ENCODE measurements at places on chromosomes 1 and 21.
A peak's percentile ranks its signal among the peaks of the same experiment; 100 is the strongest.

GRCh38 chr1:8847990-8848389, 30.5 kb downstream of the ENO1 start:
- DNase-seq: peak; percentile 26
- H3K27ac ChIP-seq: no peak overlapping the region
- no peaks in the 10 kb centered on the region for H3K36me3 ChIP-seq
- H3K4me3 ChIP-seq: no peak overlapping the region
- peaks cover 4% of the 10 kb centered on the region for H3K4me1 ChIP-seq

DNA sequence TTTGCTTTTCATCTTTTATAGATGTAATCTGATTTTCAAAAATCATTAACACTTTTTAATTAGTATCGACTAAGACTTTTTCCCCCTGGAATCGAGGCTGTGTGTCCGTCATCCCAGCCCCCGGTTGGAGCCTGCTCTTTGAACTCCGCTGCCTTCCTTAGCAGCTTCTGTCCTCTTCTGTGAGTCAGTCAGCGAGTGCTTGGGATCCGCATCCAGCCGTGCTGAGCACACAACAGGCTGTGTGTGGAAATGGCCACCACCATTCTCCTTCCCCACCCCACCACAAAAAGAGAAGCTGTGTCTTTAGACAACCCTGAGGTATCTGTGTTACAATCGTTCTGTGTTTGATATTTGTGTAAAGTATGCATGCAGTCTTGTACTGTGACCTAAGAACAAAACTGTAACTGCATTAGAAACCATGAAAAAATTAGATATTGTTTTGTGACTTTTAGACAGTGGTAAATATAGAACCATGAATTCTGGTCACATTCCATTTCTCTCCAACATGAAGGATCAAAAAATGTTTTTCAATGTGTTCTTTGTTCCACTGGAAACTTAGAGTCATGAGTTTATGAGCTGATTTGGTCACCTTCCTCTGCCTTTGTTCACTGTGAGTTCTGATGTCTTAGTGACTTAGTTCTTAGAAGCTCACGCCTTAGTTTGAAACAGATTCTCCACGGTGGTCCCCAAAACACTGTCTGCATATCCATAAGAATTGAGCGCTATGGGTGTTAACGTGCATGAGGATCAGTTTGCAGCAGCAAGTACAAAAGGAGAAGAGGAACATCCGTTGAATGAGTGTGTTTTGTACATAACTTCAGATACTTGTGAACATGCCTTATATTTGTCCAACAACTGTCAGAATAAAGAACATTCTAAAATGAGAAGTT, 64.7 kb downstream of the VPS26C start:
- DNase-seq: no peak
- no peaks in the 10 kb centered on the region for H3K27me3 ChIP-seq
- H3K4me1 ChIP-seq: no peaks in the 10 kb centered on the region
- no peak overlapping the region for H3K4me3 ChIP-seq

GRCh38 chr1:175204330-175204729, 11.8 kb upstream of the KIAA0040 start:
- no peak overlapping the region for H3K27ac ChIP-seq
- H3K4me3 ChIP-seq: no peak overlapping the region
- DNase-seq: no peak
- H3K27me3 ChIP-seq: no peaks in the 10 kb centered on the region
- peaks cover 20% of the 10 kb centered on the region for H3K4me1 ChIP-seq
- H3K36me3 ChIP-seq: no peaks in the 10 kb centered on the region

GRCh38 chr1:89536555-89537341, 12.1 kb downstream of the LRRC8B start:
- peaks cover 31% of the 10 kb centered on the region for H3K4me1 ChIP-seq
- no peak for DNase-seq
- H3K27ac ChIP-seq: no peak overlapping the region
- H3K27me3 ChIP-seq: no peaks in the 10 kb centered on the region
- no peaks in the 10 kb centered on the region for H3K36me3 ChIP-seq

DNA sequence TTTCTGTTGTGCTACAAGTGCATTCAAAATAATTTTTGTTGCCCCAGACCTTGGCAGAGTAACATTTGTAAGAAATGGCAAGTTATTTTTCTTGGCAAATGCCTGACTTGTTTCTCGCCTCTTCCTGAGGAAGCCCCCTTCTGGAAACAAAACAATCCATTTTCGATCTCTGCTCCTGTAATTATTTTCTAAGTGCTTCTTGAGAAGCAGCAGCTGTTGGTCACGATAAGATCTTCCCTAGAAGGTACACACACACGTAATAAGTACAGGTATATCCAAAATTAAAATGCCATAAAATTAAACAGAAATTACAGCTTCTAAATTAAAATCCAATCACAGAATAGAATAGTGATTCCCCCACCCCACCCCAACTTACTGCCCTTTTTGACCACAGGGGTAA, 47.3 kb downstream of the LPGAT1 start:
- H3K36me3 ChIP-seq: no peaks in the 10 kb centered on the region
- DNase-seq: peak; percentile 90
- no peaks in the 10 kb centered on the region for H3K27me3 ChIP-seq

DNA sequence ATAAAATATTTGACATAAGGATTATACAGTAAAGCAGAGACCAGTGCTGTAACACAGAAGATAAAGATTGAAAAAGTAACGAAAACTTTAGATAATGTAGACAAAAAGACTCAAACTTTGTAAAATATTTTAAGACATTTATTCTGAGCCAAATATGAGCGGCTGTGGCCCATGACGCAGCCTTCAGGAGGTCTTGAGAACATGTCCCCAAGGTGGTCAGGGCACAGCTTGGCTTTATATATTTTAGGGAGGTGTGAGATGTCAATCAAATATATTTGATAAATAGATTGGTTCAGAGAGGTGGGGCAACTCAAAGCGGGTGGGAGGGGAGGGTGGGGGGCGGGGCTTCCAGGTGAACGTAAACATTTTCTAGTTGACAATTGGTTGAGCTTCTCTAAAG, 81.2 kb downstream of the WDR4 start:
- H3K27me3 ChIP-seq: peaks cover 2% of the 10 kb centered on the region
- no peak overlapping the region for H3K4me3 ChIP-seq
- no peaks in the 10 kb centered on the region for H3K4me1 ChIP-seq
- no peaks in the 10 kb centered on the region for H3K36me3 ChIP-seq
- no peak overlapping the region for H3K27ac ChIP-seq
- DNase-seq: no peak

DNA sequence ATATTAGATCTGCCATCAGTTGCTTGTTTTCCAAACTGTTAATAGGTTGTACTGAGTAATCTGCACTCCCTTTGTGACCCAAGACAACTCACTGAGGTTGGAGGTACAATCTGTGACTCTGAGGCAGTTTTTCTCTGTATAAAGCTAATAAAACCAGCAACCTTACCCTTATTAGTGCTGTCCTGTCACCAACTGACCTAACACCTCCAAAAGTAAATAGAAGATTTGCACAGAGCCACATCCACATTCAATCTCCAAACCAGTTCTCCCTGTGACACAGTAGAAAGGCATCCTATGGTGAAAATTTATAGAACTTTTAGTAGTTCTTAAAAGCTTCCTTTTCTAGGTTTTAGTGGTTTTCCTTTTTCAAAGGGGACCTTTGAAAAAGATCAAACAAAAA, 140.4 kb upstream of the ADGRL2 start:
- no peak overlapping the region for H3K4me3 ChIP-seq
- no peak overlapping the region for H3K27ac ChIP-seq
- H3K27me3 ChIP-seq: no peaks in the 10 kb centered on the region
- H3K36me3 ChIP-seq: no peaks in the 10 kb centered on the region
- no peak for DNase-seq
- H3K4me1 ChIP-seq: no peaks in the 10 kb centered on the region

DNA sequence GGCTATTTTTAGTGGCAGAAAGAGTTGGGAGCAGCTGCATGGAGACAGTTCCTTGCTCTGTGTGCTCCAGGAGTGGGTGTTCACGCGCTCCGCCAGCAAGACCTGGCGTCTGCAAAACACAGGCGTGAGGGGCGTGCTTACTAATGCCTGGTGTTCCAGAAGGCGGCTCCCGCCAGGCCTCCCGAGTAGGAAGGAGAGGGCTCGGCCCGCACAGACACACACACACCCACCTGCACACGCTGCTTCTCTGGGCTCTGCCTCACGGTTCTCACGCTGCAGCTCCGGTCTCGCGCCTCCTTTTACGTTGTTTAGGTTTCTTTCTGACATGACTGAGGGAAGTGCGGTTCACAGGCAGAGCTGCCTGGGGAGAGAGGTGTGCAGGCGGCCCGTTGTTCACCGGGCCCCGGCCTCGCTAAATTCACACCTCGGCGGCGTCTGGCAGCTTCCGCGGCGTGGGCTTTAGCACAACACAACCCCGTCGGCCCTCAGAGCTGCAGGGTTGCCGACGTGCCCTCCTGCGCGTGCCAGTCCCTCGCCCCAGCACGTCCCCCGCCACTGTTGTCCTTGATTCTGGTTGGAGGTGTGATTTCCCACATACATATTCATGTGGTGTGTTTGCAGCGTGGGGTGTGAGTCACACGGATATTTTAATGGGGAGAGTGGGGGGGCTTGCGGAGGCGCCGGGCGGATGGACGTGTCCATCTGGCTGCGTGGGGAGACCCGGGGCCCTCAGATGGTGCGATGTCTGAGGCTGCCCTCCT, 77.0 kb downstream of the SKI start:
- no peak for DNase-seq
- peaks cover 15% of the 10 kb centered on the region for H3K4me1 ChIP-seq
- peaks cover 37% of the 10 kb centered on the region for H3K36me3 ChIP-seq
- H3K4me3 ChIP-seq: no peak overlapping the region
- H3K27ac ChIP-seq: no peak overlapping the region

DNA sequence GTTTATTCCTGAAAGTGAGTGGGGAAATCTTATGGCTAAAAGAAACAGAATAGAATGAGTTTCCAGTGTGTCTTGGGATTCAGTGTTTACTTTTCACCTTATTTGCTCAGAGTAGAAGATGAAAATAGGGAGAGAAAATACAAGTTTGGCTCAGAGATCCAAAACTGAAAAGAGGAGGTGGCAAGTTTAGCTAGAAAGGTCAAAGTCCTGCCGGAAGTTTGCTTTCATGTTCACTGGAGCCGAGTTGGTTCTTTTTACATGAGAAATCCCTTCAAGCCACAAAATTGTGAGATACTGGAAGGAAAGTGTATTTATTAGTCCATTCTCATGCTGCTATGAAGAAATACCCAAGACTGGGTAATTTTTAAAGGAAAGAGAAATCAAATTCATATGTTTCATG, 604.6 kb downstream of the MRPL39 start:
- H3K27ac ChIP-seq: no peak overlapping the region
- no peaks in the 10 kb centered on the region for H3K4me1 ChIP-seq
- H3K27me3 ChIP-seq: no peaks in the 10 kb centered on the region
- no peak overlapping the region for H3K4me3 ChIP-seq
- no peaks in the 10 kb centered on the region for H3K36me3 ChIP-seq

DNA sequence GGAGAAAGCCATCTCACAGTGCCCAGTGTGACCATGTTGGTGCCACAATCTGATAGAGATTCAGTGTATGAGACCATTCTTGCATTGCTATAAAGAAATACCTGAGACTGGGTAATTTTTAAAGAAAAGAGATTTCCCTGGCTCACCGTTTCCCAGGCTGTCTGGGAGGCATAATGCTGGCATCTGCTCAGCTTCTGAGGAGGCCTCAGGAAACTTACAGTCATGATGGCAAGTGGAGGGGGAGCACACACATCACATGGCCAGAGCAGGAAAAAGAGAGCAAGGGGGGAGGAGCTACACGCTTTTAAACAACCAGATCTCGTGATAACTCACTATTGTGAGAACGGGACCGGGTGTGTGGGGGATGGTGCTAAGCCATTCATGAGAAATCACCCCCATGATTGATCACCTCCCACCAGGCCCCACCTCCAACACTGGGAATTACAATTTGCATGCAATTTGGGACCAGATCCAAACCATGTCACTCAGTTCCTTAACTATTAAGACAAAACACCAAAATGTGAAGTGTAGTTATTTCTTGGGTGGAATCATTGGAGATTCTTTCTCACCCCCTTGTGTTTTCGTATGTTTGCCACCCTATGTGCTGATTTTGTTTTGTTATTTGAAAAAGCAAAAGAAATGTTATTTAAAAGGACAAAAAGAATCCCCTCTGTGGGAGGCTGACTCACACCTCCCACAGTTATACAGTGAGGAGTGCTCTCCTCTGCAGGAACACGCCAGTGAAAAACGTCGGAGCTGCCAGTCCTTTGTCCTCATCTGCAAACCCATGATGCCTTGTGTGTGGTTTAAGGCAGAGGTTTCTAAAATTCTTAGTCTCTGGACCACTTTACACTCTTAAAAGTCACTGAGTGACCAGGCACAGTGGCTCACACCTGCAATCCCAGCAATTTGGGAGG, 46.9 kb upstream of the IFNLR1 start:
- H3K27ac ChIP-seq: no peak overlapping the region
- H3K36me3 ChIP-seq: no peaks in the 10 kb centered on the region
- no peak overlapping the region for H3K4me3 ChIP-seq

DNA sequence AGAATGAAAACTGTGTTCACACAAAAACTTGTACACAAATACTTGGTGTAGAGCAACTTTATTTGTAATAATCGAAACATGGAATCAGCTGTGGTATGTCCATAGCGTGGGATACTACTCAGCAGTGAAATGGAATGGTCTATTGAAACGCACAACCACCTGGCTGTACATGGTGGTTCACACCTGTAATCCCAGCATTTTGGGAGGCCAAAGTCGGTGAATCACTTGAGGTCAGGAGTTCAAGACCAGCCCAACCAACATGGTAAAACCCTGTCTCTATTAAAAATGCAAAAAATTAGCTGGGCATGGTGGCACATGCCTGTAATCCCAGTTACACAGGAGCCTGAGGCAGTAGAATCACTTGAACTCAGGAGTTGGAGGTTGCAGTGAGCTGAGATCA, 356.8 kb downstream of the RYR2 start:
- H3K27ac ChIP-seq: no peak overlapping the region
- no peak overlapping the region for H3K4me3 ChIP-seq
- no peak for DNase-seq
- no peaks in the 10 kb centered on the region for H3K36me3 ChIP-seq
- H3K27me3 ChIP-seq: no peaks in the 10 kb centered on the region
- no peaks in the 10 kb centered on the region for H3K4me1 ChIP-seq

DNA sequence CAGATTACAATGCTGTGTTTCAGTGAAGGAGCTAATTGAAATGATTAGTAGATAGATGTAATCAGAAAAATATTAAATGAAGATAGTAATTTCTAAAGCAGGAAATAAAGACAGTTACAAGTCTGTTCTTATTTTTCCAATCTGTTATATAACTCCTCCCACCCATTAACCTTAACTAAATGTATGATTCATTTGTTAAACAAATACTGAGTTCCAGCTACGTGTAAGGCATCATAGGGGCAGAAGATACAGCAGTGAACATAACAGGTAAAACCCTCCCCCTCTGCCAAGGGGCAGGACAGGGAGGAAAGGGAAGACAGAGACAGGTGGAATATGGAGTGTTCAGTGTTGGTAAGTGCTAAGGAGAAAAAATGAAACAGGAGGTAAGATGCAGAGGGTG, at the start of gene FAM177B:
FAM177B (plus strand) TSS at position 231 of the 400 bp plus-strand sequence. CDS start 9,344 bp downstream, outside the sequence.
- no peaks in the 10 kb centered on the region for H3K27me3 ChIP-seq
- H3K4me1 ChIP-seq: no peaks in the 10 kb centered on the region
- H3K27ac ChIP-seq: no peak within 1 kb of the TSS
- H3K4me3 ChIP-seq: no peak within 1 kb of the TSS
- H3K36me3 ChIP-seq: no peaks in the 10 kb centered on the region

DNA sequence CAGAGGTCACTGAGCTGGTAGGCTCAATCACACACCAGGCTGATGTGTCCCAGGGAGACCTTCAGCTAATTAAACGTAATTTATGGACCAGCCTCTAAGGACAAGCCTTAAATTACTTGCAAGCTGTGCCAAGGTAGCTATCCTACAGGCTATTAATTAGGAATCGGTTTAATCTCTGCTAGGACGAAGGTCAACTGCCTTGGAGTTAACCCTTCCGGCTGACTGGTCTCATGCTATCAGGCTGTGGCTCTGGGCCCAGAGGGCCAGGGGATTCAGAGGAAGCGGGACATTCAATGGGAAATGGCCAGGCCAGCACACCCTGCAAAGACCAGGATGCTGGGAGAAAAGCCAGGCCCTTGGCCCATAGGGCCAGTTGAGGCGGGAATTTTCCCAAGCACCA, 19.0 kb downstream of the DHRS3 start:
- H3K36me3 ChIP-seq: no peaks in the 10 kb centered on the region
- H3K27ac ChIP-seq: no peak overlapping the region
- H3K4me1 ChIP-seq: peaks cover 56% of the 10 kb centered on the region

Data from endothelial cell of umbilical vein (primary cell).